ENCODE measurements at places on chromosomes 2 and 18.

GRCh38 chr2:173669271-173669853, 295.8 kb downstream of the SP3 start:
- ATAC-seq: no peak

DNA sequence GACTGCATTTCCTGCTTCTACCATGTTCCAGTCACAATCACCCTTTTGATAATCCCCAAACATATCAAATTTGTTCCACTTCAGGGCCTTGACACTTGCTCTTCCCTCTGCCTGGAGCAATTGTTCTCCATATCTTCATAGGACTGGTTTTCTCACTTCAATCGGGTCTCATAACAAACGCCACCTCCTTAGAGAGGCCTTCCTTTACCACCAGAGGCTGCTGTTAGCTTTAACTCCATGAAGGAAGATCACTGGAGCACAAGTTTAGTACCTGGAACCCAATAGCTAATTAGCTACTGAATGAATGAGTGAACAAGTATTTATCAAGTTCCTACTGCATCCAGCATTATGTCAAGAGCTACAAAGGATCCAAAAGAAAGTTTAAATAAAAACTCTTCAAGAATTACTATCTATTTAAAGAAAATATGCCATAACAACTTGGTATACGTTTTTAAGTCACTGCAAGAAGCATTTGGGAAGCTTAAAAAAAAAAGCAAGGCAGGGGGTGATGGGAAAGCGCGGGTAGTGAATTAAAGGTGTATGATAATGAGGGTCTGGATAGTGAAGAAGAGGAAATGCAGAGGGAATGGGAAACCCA, 58.8 kb downstream of the BAZ2B start:
- no peak for ATAC-seq

- ATAC-seq: no peak
Measured at GRCh38 chr2:82282111-82282882, 1977.7 kb upstream of the LRRTM1 start.

- no peak for ATAC-seq
Measured at GRCh38 chr2:191800874-191801273, 46.0 kb downstream of the CAVIN2 start.

DNA sequence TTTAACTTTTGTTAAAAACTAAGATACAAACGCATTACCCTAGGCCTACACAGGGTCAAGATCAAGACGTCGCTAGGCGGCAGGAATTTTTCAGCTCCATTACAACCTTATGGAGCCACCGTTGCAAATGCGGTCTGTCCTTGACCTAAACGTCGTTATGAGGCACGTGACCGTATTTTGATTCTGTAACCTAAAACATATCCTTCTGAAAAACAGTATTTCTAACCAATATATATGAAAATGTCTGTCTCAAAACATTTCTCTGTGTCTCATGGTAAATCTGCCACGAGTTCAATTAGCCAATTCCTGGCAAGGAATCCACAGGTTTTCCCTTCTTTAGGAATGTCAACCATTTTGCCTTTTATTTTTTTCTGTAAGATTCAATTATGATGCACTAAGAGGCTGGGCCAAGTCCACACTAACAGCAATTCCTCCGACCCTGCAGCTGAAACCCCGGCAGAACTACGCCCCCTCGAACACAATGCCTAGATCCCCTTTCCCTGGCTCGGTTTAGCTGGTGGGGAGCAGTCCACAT, 1.7 kb downstream of the RTN4 start:
- no peak for ATAC-seq

DNA sequence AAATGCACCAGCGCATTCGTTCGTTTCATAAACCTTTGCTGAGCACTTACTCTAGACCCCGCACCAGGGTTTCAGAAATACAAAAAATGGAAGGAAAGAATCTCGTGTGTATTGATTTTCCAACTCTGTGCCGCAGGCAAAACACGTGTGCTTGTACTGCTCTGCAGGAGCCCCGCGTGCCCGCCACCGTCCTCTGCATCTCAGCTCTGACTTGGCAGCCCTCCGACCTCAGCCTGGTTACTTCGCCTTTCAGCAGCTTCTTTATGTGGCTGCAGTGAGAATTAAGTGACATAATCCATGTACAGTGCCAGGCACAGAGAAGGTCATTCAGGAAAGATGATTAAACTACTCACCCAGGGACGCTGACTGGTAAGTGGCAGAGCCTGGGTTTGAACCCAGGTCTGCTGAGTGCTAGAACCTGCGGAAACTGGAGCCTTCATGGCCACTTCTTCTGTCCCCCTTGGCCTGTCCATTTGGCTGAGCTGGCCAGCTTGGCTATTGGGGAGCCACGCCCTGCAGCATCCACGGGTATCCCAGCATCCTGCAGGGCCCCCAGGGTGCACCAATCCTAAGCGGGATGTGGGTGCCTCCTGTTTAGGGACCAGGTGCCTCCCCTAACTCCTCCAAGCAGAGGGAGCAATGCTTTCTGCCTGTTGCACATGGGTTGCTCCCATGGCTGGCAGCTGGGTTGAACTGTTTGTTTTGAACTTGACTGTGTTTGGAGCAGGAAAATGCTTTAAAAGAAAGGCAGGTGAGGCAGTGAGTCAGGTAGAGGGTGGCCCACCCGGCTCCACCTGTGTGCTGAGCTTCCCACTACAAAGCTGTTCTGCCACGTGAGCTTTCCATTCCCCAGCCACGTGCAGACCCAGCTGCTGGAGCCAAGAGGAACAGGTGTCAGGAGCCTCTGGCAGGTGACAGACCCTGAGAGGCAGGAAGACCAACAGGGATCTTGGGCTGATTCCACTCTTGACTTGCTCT, 34.3 kb downstream of the INHBB start:
- ATAC-seq: no peak
